ENCODE measurements at places on chromosomes 3 and 15. TPM values are rescaled to one million over a fixed set of nuclear protein-coding genes. Genes with fewer than 3 reads are reported as not detected.

EXOG gene
- total RNA-seq: 16.0 TPM

DNA sequence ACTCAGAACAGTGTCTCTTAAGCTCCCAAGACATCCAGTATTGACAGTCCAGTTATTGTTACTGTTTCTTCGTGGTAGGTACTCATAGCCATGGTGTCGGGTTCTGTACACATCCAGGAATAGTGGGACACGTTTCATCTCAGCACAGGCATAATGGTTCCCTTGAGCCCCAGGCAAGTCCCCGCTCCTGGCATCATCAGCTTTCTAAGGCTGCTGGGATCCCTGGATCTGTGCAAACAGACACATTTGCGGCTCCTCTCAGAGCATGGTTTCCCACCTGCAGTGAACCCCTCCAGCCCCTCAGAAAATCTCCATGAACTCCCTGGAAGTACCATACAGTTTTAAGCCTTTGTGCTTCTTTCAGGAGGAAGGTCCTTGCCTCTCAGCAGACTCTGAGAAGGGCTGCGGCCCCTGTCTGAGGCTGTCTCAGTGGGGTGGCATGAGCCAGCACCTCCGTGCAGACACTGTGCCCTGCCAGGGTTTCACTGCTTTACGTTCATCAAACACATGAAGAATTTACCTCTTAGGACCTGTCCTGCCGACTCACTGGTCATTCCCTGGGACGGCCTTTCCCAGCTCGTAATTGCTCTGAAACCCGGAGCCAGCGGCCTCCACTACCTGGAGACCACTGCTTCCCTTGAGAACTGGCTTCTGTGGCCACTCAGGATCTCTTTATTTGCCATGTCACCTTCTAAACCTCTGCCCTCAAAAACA lies 124.9 kb downstream of the LRRK1 start:
- H3K4me3 ChIP-seq: no peak overlapping the region
- peaks cover 7% of the 10 kb centered on the region for H3K27me3 ChIP-seq
- H3K36me3 ChIP-seq: no peaks in the 10 kb centered on the region
- H3K4me1 ChIP-seq: no peaks in the 10 kb centered on the region
- H3K27ac ChIP-seq: no peak overlapping the region
- DNase-seq: no peak

DNA sequence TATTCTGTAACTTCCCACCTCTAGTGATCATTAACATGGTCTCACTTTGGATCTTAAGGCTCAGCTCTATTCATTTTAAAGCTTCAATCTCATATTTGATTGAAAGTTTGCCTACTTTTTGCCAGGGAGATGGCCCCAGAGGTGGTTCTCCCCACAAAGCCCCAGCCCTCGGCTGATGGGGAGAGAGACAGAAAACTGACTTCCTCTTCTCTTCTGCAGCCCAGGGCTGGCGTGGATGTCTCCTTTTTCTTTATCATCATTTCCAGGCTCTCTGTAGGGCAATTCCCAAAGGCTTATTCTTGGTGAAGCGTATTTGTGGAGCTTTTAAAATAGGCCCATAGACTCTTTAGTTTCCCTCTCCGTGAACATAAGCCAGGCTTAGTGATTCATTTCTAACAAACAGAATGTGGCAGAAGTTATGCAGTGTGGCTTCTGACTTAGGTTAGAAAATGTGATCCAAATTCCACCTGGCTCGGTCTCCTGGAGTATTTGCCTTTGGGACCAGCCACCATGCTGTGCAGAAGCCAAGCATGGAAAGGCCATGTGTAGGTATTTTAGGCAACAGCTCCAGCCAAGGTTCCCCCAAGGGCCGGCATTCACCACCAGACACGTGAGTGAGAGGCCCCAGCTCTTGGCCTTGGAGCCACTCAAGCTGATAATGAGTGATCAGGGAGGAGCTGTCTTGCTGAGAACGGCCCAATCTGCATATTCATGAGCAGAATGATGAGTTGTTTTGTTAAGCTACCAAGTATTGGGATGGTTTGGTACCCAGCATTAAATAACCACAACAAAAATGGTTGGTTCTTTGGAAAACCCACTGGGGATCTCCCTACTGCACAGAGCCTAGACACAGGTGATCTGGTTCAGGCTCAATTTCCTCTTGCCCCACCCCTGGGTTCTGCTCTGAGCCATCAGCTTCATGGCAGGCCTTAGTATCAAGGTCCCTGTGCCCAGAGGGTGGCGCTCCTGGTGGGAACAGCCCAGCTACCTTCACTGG lies 353.2 kb upstream of the PROK2 start:
- H3K4me3 ChIP-seq: no peak overlapping the region
- no peak for DNase-seq
- peaks cover 4% of the 10 kb centered on the region for H3K4me1 ChIP-seq
- no peak overlapping the region for H3K27ac ChIP-seq
- no peaks in the 10 kb centered on the region for H3K27me3 ChIP-seq

GRCh38 chr3:99825004-99825640 lies 7.5 kb downstream of the CMSS1 start:
- H3K4me3 ChIP-seq: no peak overlapping the region
- DNase-seq: no peak

THPO gene
- total RNA-seq: not detected

CADM2 gene
- total RNA-seq: 0.03 TPM

DNA sequence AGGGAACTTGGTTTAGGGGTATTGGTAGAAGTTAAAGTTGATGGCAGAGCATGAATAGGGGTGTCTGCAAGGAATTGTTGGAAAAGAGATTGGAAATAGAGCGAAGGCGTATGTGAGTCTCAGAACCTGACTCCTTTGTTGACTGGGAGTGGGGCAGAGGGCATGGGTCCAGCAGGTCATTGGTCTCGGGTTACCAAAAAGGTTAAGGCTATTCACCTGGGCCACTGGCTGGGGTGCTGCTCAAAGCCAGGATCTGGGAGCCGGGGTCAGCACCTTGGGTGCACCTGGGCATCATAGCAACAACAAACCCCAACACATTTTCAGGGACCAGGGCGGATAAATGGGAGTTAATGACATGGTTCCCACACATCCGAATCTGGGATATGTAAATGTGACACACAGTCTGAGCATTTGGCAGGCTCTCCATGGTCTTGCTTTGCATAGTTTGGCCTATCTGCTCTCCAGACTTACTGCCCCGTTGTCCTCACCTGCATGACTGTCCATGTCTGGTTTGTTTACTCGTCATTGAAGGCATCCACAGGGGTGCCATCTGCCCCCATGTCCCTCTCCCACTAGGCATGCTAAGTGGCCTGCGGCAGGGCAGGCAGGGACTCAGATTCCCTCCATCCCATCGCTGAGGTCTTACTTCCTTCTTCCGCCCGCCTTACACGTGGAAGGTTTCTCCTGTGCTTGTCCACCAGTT lies 10.1 kb downstream of the KLF13 start:
- peak overlapping the region; percentile 3 for H3K27ac ChIP-seq
- no peaks in the 10 kb centered on the region for H3K27me3 ChIP-seq
- peaks cover 99% of the 10 kb centered on the region for H3K4me1 ChIP-seq
- no peak for DNase-seq
- H3K36me3 ChIP-seq: peaks cover 25% of the 10 kb centered on the region
- no peak overlapping the region for H3K4me3 ChIP-seq

TLR9 gene
- 0.08 TPM for total RNA-seq

DNA sequence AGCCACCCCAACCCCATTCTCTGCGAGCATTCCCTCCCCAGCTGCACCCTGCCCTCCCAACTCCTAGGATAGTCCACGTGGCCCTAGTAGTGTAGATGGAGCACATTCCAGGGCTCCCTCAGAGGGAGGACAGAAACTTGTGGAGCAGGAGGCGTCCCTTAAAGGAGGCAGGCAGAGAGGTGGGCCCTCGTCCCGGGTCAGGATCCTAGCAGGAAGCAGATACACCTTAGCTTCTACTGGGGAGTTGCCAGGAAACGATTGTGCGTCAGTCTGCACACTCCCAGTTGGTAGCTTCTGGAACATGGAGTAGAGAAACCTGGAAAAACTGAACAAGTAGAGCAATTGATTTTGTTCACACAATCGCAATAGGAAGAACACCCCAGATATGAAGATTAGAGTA lies 43.9 kb upstream of the KLHL25 start:
- H3K27me3 ChIP-seq: no peaks in the 10 kb centered on the region
- H3K36me3 ChIP-seq: no peaks in the 10 kb centered on the region
- peaks cover 10% of the 10 kb centered on the region for H3K4me1 ChIP-seq
- no peak overlapping the region for H3K4me3 ChIP-seq
- no peak overlapping the region for H3K27ac ChIP-seq

LYZL4 gene
- not detected for total RNA-seq

THBS1 gene
- total RNA-seq: 9.5 TPM

DNA sequence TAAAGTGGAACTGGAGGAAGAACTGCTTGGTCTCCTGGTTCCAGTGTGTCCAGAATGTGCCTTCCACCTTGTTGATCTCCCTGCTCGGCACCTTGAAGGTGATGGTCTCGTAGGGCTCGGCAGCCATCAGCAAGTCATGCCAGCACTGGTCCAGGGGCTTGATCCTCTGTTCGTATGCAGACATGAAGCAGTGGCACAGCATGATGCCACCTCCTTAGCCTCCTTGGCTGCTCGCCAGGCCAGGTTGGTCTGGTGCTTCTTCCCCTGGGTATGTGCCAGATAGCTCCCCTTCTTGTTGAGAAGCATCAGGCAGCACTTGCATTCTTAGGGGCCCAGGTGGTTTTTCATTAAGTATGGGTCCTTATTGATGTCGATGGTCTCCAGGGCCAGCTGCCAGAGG lies 17.8 kb upstream of the TXNRD3 start:
- no peaks in the 10 kb centered on the region for H3K27me3 ChIP-seq
- no peak overlapping the region for H3K27ac ChIP-seq
- H3K36me3 ChIP-seq: no peaks in the 10 kb centered on the region
- H3K4me1 ChIP-seq: no peaks in the 10 kb centered on the region

GRCh38 chr15:29678504-29679034 lies 143.7 kb downstream of the TJP1 start:
- H3K36me3 ChIP-seq: no peaks in the 10 kb centered on the region
- H3K27me3 ChIP-seq: peaks cover 13% of the 10 kb centered on the region
- H3K27ac ChIP-seq: no peak overlapping the region
- no peaks in the 10 kb centered on the region for H3K4me1 ChIP-seq

ATP11B gene
- 139 TPM for total RNA-seq

RCCD1 gene
- 4.5 TPM for total RNA-seq

- no peaks in the 10 kb centered on the region for H3K36me3 ChIP-seq
- no peaks in the 10 kb centered on the region for H3K27me3 ChIP-seq
- no peak overlapping the region for H3K27ac ChIP-seq
- no peak overlapping the region for H3K4me3 ChIP-seq
These were observed 252.7 kb upstream of the ICE2 start for GRCh38 chr15:60731583-60732130.

DNA sequence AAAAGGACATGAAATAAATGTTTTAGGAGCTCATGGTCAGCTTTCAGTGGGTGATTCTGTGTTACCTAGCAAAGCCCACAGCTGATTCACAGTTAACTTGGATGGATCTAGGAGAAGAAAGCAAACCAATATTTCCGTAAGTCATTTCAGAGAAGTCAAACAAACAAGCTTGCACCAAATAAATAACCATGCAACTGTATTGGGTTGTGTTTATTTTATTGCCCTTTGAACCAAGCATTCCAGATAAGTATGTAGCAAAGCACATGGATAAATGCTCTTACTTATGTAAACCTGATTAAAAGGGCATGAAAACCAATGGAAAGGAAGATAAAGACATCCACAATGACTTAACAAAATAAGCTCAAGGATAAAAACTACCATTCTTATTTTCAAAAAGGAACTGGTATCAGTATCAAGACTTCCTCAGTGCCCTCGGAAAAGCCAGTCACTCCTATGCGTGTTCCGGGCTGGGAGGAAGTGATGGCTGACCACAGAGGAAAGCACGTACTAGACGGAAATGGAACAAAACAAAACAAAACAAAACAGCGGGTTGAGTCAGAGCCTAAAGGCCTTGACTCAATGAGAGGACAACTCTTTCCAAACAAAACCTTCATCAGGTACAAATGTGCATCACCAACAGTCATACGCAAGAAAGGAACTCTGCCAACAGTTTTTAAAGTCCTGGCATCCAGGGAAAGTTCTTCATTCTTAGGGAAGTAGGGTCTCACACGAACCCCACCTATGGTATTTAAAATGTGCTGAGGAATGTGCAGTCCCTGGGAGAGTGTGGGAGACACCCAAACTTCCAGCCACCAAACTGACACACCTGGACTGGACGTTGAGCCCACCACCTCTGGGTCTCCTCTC lies 103.3 kb downstream of the SNRK start:
- no peaks in the 10 kb centered on the region for H3K27me3 ChIP-seq
- peak overlapping the region; percentile 1 for H3K4me3 ChIP-seq
- peaks cover 64% of the 10 kb centered on the region for H3K4me1 ChIP-seq
- peak; percentile 93 for DNase-seq
- peak overlapping the region; percentile 83 for H3K27ac ChIP-seq

ISY1 gene
- 28.2 TPM for total RNA-seq

GRCh38 chr15:66803749-66804148 lies 101.7 kb downstream of the SMAD6 start:
- H3K4me3 ChIP-seq: no peak overlapping the region
- H3K27me3 ChIP-seq: no peaks in the 10 kb centered on the region
- no peak for DNase-seq
- H3K4me1 ChIP-seq: no peaks in the 10 kb centered on the region
- no peaks in the 10 kb centered on the region for H3K36me3 ChIP-seq

DNA sequence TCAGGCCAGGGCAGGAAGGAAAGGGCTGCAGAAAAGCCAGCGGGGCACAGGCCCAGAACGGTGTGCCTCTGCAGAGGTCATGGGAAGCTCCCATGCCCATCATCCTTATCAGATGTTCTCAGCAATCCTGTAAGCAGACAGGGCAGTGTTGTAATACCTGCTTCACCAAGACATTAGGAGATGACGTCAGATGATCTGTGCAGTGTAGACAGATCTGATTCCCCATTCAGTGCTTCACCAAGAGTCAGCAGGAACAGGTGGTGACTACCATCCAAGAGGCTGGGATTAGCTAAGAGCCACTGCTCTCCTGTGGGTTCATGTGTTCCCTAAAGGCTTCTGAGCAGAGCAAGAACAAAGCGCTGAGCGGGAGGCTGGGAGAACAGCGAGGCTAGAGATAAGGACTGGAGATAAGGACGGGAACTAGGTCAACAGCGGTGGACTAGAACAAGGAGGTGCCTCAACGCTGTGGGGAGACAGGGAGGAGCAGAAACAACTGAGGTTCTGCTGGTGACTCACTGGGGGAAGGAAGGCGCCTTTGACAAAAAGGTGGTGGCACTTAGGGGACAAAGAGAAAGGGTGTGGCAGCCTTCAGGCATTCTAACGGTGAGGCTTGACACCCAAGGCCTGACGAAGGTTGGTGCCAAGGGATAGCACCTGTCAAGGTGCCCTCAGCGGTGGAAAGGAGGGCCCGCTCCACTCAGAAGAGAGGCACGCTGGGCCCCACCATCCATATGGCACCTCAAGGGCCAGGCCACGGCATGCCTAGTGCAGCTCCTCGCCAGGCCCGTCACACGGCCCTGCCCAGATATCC lies 28.4 kb downstream of the CCDC12 start:
- peak; percentile 72 for DNase-seq
- H3K27ac ChIP-seq: peak overlapping the region; percentile 64
- peaks cover 93% of the 10 kb centered on the region for H3K4me1 ChIP-seq
- peak overlapping the region; percentile 1 for H3K4me3 ChIP-seq
- H3K36me3 ChIP-seq: peaks cover 18% of the 10 kb centered on the region

GRCh38 chr15:78098131-78098755 lies 5.9 kb downstream of the SH2D7 start:
- no peak overlapping the region for H3K4me3 ChIP-seq
- H3K27ac ChIP-seq: no peak overlapping the region
- no peak for DNase-seq
- H3K27me3 ChIP-seq: no peaks in the 10 kb centered on the region
- peaks cover 11% of the 10 kb centered on the region for H3K4me1 ChIP-seq
